CD8-positive, alpha-beta memory T cell (primary cell): ENCODE measurements at places on chromosomes 6 and 20. TPM values are rescaled to one million over a fixed set of nuclear protein-coding genes. Genes with fewer than 3 reads are reported as not detected.

DNA sequence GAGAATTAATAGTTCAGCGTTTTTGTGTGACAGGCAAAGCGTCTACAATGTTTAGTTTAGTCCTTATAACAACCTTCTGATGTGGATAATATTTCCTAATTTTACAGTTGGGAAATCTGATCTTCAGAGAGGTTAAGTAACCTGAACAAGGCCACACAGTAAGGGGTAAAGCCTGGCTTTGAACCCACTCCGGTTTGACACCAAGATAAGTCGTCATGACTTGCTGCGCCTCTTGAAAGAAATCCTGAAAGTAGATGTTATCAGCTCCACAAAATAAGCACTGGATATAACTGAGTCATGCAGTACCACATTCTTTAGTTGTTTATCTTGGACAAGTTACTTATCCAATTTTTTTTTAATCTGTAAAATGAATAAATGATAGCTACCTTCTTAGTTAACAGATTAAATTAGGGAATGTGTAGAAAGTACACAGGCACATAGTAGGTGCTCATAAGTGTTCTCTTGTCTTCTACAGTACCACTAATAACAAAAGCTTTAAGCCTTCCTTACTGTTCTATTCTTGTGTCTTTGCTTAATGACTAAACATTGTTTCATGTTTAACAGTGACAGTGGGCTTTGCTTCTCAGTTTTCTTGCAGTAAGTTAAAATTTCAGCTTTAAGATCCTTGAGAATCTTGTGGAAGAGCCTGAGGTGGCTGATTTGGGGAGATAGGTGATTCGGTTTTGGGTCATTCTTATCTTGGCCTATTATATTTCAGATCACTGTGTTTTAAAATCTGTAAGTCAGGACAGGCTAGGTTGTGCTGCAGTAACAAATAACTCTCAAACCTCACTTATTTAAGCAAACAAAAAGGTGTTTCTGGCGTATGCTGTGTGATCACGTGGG, 2.1 kb downstream of the HIVEP1 start:
- no peak for DNase-seq

Gene SLC26A8
- polyA plus RNA-seq: not detected

DNA sequence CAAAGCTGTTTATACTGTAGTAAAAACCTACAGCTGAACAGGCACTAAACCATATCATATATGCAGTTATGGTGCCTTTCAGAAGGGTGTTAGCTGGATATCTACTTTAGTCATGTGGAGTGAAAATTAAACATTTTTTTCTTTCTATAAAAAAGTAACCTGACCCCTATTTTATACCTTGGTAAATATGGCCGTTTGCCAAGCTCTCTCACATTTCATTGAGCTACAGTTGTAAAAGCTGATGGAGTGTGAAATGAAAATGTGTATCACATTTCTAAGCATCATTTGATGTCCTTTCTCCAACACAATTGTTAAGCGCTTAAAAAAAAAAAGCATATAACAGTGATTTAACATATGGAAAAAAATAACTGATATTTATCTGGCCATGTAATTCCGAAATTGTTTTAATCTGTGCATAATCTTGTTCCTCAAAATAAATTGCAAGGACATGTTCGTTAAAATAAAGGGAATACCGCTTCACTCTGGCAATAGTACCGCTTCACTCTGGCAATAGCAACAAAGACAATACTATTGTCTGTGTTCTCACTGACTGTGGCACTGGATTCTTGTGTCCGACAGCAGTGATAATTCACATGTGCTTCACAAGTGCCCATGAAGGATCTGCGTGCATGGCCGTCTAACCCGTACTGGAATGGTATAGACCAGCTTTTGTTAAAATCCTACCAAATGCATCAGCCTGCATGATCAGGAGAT, 391.8 kb upstream of the SOX4 start:
- no peak for DNase-seq

GRCh38 chr6:72622094-72622940, 453 bp downstream of the KCNQ5 start:
- peak; percentile 49 for DNase-seq

DNA sequence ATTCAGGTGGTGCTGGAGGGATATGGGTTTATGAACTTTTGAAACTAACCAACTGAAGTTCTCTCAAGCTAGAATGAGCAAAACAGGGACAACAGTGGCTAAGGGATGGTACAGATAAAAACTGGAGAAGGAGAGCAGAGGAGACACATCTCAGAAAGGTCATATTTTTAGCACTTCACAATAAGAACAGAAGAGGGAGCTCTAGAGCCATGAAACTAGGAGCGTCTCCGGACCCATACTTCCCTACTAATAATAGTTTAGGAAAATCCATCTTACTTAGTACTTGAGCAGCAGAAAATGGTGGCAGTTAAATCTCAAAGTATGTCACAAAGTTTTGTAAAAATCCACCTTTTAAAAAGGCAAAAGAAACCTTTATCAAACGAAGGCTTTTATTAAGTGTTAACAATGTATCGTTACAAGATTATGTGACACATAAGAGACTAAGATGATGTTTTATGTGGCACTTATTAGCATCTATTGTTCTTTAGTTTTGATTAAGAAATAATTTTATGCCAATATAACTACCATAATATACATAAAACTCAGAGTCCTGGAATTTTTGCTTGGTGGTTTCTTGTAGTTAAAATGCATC, 278.6 kb downstream of the TBC1D32 start:
- DNase-seq: peak; percentile 2

DNA sequence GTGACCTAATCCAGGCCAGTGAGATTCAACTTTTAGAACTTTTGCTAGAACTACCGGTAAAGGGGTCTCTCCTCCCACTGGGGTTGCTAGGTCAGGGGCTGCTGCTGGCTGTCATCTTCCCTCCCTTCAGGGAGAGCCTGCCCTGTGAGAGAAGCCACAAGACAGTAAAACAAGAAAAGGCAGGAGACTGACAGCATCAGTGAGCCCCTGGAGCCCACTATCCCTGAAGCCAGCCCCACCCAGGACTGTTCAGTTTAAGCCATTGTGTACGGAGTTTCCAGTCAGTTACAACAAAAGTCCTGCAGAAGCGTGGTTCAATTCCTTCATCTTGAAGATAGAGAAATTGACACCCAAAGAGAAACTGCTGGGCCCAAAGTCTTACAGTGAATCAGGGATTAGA, 7.9 kb upstream of the BMP7 start:
- DNase-seq: no peak

Gene FLOT1
- polyA plus RNA-seq: 104 TPM

GRCh38 chr6:25641940-25642666, 9.9 kb upstream of the SCGN start:
- no peak for DNase-seq

- no peak for DNase-seq
Observed at GRCh38 chr20:3296261-3297078, 57.5 kb upstream of the SLC4A11 start.

DNA sequence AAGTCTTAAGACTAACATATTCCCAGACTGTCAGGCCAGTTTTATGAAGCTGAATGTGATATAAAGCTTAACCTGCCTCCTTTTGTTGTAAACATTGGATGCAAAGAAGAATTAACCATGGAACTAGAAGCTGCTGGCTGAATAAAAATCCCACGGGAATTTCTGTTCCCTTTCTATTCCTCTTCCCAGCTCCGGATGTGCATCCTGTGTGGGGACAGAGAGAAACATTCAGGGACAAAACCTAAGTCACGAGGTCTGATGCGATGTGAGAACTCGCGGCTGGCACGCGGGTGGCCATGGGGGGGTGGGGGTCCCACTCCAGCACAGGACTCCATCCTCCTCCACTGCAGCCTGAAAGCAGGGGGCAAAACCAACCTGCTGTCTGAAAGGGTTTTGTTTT, 32.2 kb downstream of the RAMACL start:
- DNase-seq: no peak

DNA sequence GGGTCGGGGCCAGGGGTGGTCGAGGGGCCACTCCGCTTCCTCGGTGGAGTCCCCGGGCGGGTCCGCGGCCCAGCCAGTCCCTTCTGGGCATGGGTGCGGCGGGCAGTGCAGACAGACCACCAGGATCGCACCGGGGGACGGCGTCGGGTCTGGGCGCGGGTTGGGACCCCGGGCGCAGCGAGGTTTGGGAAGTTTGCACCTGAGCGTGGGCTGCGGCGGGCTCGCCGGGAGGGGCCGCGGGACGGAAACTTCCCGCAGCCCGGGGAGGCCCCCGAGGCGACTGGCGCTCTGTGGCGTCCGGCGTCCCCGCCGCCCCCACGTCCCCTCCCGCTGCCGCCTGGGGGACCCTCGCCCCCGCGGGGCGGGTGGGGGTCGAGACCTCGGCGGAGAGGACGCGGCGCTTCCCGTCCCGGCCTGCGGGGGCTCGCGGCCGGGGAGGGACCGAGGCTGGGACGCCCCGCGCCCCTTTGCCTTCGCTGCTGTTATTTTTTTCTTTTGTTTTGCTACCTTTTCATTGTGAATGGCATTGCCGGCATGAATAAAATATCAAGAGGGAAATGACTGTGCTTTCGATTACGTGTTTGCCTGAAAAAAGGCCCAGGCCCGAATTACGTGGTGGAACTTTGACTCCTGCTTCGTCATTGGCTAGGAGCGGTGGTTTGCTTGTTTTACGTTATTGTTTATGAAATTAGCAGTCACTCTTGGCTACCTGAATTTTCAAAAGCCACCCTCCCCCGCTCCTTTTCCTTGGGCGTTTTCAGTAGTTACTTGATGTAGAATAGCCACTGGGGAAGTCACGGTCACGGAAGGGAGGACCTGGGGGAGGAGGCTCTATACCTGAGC, 703 bp downstream of the SNX9 start:
- DNase-seq: peak; percentile 87

Gene BTN2A1
- 14.4 TPM for polyA plus RNA-seq

Gene PAK5
- not detected for polyA plus RNA-seq

DNA sequence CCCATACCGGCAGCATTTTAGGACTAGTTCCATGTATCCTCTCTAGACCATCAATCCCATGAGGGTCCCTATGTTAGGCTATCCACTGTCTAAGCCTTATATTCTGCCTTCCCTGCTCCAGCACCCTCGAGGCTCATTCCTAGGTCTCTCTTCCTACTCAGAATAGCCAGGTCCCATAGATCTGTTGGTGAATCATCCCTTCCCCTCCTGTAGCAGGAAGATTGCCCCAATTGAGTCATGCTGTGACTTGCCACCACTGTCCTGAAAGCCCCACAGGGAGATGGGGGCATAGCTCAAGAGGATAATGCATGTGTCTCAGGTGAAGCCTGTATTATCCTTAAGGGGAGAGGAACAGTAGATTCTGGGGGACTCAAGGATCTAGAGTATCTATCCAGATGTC, 143.1 kb upstream of the MOCS1 start:
- DNase-seq: no peak

Gene FKBP5
- 192 TPM for polyA plus RNA-seq

- no peak for DNase-seq
Observed at GRCh38 chr6:133001040-133001565, 186.7 kb downstream of the RPS12 start.

DNA sequence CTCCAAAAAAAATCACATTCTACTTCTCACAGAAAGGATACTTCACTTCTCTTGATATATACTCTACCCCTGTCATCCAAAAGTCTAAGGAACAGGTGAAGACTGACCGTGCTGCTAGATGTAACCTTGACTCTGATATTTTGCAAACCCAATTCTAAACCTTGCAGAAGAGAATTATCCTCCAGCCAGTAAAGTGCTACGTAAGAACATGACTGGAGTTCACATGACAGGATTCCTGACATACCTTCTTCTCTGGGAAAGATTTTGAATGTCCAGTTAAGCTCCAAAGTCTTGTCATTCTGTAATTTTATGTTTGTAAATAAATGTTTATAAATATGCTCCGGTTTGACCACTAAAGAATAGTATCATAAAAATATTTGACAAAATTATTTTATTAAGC, 35.8 kb downstream of the BTBD9 start:
- DNase-seq: no peak

Gene TAP1
- 396 TPM for polyA plus RNA-seq

GRCh38 chr6:118985123-118985830, 50.3 kb upstream of the MCM9 start:
- no peak for DNase-seq

- no peak for DNase-seq
Observed at GRCh38 chr6:38012573-38012972, 193.0 kb downstream of the ZFAND3 start.

Gene FAM83D
- 2.3 TPM for polyA plus RNA-seq

Gene MOG
- not detected for polyA plus RNA-seq
